Inflammatory macrophage treated with lipopolysaccharide for 1 hour (primary cell): ENCODE measurements at places on chromosomes 7 and 10.

DNA sequence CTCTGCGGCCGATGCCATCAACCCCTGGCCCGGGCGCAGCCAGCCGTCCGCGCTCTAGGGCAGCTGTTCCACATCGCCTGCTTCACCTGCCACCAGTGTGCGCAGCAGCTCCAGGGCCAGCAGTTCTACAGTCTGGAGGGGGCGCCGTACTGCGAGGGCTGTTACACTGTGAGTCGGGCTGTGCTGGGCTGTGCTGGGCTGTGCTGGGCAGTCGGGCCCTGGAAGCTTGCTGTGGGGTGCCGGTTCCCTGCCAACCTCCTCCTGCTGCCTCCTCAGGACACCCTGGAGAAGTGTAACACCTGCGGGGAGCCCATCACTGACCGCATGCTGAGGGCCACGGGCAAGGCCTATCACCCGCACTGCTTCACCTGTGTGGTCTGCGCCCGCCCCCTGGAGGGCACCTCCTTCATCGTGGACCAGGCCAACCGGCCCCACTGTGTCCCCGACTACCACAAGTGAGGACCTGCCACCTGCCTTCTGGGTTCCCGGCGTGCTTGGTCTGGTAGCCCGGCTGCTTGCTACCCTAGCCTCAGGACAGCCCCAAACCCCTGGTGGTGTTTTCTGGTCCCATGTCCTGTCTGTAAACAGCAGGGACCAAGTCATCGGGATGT is 7.5 kb downstream of the ZYX start:
- no peak for DNase-seq

GRCh38 chr7:140456551-140457051 is 22.7 kb downstream of the MKRN1 start:
- DNase-seq, result no peak

- peak; percentile 71 for DNase-seq
Observed at GRCh38 chr10:108358912-108359311, 1194.4 kb upstream of the SORCS1 start.

- no peak for DNase-seq
Observed at GRCh38 chr7:121053219-121053618, 64.7 kb downstream of the CPED1 start.

DNA sequence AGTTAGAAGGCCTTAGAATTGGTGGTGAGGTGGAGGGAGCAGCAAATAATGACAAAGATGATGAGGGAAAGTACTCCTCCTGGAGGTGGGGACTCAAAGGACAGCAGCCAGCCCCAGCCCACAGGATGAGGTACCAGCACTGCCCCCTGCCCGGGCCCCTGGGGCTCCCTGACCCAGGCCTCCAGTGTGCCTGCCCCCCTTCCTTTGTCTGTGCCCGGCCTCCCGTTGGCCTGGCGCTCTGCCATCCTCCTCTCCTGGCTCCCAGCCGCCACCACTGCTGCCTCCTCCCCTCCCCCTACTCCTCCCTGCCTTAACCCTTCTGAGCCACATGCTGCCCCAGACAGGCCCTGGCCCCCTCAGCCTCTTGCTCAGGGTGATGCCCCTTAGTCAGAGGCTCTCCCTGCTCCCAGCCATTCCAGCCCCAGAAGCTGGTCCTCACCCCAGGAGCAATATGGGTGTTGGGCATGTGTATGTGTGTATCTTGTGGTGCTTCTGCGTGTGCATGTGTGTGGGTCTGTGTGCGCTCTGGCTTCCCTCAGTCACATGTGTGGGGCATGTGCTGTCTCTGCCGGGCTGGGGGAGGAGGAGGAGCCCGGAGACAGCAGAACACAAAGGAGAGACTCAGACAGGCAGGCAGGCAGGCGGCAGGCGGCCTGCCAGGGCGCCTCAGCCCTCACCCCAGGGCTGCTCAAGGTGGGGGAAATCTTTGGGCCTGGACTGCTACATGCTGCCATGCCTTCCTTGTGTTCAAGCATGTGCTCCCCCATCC is 2.6 kb downstream of the LDB1 start:
- DNase-seq, result no peak

DNA sequence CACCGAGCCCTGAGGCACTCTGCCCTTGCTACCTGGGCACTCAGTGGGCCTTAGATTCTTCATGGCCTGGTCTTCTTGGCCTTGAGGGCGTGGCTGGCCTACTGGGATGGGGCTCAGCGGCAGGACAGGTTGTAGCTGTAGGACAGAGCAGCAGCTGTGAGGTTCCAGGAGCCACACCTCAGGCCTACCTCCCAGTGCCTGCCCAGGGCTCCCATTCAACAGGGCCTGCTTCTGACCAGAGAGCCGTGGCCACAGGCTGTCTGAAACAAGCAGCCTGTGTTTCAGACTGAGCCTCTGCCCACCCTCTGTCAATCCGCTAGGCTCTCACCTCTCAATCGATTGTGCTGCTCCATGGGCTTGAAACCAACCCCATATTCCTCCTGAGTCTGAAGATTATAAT is 928.0 kb upstream of the ZNF722 start:
- DNase-seq, result no peak
